Small intestine (tissue), 16 donors: ENCODE measurements at places on chromosomes 3 and 15. TPM values are rescaled to one million over a fixed set of nuclear protein-coding genes. Genes with fewer than 3 reads are reported as not detected.

Gene TRIM42
- not detected for polyA plus RNA-seq

Gene CCDC39
- polyA plus RNA-seq = not detected

Gene PLSCR2
- 0.65 TPM for polyA plus RNA-seq

Gene THRB
- polyA plus RNA-seq = 46.1 TPM

Gene CISH
- 7.8 TPM for polyA plus RNA-seq

Gene GOLGA8T
- polyA plus RNA-seq = not detected

DNA sequence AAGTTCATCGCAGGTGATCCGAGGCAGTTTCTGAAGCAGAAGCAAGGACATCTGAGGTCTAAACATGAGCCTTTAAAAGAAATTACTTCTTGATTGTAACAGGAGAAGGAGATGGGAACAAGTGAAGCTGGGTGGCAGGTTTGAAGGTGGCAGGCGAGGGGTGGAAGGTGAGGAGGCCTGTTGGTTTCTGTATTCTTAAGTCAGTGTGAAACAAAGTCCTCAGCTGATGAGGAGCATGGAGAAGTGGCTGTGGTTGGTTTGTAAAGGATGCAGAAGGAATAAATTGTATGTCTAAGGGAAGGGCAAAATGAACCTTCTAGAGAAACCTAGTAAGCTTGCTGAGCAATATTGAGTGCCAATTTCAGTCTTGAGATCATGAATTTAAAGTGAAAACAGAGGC lies 298.8 kb downstream of the CHST2 start:
- no peak for DNase-seq

- no peak for DNase-seq
Observed at GRCh38 chr3:194282436-194283122, 68.5 kb downstream of the CPN2 start.

DNA sequence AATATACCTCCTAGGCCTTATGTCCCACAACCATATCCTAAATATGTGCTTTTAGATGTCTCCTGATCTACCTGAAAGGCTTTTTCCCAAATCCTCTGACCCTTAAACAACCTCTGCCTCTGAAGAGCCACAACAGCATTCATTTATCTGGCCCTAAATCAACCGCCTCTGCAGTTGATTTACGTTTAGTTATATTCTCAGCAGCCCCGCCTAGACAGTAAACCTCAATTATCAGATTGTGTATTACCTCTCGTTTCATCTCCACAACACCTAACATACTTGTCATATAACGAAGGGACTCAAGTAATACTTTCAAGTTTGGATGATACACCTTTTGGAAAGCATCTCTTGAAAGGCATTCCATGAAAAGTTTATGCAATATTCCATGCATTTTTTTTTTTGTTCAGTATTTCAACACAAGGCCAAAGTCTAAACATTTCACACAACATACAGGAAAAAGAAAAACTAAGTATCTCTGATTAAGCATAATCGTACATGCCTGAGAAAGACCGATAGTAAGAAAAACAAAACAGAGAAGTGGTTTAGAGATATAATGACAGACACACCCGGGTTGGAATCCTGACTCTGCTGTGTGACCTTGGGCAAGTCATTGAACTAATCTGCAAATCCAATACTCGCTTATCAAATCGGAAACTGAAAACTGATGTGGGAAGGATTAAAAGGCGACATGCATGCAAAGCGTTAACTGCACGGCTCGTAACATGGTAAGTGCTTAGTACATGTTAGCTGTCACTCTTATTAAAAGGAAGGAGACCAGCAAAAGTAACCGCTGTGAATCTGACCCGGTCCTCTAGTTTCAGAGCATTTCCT lies 778 bp downstream of the CRBN start:
- peak; percentile 30 for DNase-seq

DNA sequence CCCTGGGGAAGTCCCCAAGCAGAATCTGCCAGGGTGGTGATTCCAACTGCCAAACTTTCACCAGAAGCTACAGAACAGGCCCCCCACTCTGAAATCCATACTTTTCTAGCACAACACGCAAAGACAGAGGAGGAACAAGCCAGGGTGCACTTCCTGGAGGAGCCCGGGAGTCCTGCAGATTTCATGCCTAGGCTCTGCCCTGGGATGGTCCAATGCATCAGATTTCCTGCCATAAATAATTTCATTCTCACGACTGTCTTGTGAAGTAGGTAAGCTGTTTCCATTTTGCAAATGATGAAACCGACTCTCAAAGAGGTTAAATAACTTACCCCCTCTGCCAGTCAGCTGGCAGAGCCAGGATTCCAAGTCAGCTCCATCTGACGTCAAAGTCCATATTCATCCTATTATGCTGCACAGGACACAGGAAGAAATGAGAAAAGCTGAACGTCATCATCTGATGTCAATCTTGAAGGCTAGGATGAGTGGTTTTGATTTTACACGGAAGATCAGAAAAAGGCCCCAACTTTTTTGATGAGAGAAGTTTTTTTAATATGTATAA lies 134.8 kb upstream of the IGF1R start:
- no peak for DNase-seq

- DNase-seq = no peak
Observed at GRCh38 chr3:127222664-127223063, 29.7 kb downstream of the PRR23E start.

DNA sequence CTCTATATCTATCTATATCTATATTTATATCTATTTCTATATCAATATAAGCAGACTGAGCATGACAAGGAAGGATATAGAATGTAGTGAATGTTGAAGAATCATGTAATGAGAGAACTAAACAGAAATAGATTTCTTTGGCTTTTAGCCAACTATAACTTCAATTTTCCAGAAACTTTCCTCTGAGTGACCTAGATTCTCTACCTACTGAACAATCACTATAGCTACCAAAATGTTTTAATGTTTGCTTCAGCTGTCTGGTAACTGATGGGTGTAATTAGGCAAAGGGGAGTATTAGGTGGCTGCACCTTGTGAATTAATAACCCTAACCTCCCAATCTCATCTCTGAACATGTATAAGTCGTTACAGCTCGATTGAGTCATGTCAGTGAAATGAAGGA lies 76.4 kb upstream of the ROBO1 start:
- DNase-seq = no peak

- no peak for DNase-seq
Observed at GRCh38 chr3:123499322-123499721, 50.4 kb upstream of the ADCY5 start.

- no peak for DNase-seq
Observed at GRCh38 chr15:95499397-95499796, 831.1 kb upstream of the NR2F2 start.

- no peak for DNase-seq
Observed at GRCh38 chr3:133459400-133459799, 59.5 kb downstream of the BFSP2 start.

DNA sequence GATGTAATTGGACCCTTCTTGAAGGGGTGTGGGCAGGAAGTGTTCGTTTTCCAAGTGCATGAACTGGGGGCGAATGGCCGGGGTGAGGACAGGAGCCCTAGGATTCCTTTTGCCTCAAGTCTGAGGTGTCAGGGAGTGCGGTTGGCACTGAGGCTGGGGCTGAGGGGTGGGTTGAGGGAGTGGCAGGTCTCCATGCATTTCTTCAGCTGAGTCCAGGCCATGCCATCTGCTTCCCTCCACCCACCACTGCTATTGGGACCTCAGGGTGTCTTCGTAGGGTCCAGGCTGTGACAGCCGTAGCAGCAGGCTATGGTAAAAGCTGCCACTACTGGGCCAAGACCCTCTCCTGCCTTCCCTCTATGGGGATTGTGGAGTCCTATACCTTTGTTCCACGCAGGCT lies 25.6 kb upstream of the TSPAN3 start:
- DNase-seq = no peak

DNA sequence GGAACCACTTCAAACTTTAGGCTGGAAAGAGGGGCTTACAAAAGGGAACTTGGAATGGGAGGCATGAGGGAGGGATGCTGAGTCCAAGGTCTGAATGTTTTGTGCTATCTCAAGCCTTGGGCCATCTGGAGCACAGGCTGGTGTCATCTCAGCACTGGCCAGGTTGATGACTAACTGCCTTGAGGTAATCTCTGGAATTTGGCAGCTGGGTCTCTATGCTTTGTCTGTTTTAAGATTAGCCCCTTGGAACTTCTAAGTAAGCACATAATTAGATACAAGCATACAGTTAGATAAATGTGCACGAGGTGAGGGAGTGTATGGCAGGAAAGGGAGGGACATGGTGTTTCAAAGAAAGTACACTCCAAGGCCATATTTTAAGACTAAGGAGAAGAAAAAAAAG lies 252.4 kb upstream of the CCDC54 start:
- no peak for DNase-seq

DNA sequence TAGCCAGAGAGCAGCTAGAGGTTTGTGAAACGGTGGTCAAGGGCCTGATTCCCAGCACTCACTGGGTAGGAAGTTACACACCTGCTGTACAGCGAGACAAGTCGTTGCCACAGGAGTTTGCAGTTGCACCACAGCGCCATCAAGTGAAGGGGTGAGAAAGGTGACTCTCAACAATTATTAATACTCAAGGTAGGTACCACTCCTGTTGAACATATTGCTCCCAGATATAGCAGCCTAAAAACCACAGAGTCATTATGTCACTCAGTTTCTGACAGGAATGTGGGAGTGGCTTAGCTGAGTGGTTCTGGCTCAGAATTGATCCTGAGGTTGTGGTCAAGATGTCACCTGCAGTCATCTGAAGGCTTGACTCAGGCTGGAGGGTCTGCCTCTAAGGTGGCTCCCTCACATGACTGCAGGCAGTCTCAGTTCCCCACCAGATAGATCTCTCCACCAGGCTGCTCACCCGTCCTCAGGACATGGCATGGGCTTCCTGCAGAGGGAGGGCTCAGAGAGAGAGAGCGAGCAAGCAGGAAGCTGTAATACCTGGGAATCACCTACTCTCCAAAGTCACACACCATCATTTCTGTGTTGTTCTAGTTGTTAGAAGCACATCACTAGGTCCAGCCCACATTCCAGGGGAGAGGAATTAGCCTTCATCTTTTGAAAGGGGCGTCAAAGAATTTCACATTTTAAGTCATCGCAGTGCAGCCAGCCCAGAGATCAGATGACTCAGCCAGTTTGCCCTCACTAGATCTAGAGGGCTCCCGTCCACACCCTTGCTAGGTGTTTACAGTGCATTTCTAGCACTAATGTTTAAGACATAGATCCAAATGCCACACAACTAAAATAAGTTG lies 17.0 kb upstream of the ANO10 start:
- peak; percentile 30 for DNase-seq

DNA sequence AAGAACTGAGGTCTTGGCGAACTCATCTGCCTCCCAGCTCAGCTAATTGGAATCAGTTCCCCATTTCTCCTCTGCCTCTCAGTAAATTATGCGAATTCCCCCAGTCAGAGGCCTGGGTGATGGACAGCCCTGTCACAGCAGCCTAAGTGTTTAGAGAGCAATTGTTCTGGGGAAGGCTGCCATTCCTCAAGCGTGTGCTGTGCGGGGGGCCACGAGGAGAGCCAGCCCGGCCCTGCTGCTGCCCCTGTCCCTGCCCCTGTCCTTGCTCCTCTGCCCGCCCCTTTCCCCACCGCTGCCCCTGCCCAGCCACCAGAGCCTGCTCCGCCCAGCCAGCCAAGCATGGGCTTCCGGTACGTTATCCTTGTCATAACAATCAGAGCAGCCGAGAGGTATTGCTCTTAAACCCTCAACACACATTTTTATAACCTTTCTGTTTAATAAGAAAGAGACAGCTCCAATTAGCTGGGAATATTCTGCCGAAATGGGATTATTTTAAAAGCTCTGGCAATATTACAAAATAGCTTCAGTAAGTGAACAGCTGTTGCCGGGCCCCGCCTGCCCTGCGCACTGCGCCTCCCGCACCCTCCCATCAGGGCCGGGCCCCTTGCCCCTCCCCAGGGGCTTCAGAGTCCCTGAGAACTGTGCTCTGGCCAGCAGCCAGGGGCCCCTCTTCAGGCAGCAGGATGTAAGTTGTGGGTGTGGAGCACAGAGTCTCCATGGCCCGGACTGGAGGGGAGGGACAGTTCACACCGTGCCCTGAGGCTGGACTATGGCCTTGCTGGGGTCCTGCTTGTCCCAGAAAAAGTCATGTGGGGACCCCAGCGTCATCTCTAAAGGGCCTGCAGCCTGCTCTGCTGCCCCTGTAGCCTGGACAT lies 12.4 kb upstream of the CACNA2D2 start:
- DNase-seq = no peak

- no peak for DNase-seq
Observed at GRCh38 chr3:159166899-159167586, 365.2 kb downstream of the MFSD1 start.

GRCh38 chr15:48946074-48946839 lies 17.5 kb downstream of the SHC4 start:
- DNase-seq = no peak

DNA sequence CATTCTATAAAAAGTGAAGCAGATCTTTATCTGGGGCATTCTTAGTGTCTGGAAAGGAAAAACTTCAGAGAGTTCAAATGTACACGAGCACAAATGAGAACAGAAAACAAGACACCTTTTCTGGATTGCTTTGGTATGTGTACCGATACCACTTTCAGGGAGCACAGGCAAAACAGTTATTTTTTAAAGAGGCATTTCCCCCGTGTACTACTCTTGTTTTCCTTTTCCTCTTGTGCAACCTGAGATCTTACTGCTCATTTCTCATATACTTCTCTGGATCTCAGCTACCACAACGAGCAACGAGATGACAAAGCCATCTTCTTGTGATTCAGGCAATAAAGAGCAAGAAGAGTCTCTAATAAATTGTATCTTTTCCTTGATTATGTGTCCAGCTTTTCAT lies 463.6 kb downstream of the SHQ1 start:
- DNase-seq = no peak

GRCh38 chr3:116135457-116136085 lies 309.7 kb downstream of the LSAMP start:
- peak; percentile 15 for DNase-seq

DNA sequence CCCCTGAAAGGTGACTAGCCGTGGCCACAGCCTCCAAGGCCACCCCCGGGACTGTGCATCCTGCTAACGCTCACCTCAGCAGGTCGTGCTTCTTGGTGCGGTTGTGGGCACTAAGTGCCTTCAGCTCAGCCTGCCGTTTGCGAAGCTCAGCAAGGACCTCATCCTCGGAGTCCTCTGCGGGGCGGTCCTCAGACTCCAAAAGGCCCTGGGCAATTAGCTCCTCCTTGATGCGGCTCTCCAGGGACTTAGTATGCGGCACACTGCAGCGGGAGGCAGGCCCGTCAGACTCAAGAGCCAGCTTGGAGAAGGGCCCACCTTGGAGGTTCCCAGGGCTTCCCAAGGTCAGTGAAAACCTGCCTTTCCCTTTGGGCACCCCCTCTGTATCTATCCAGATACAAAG lies 8.3 kb downstream of the TADA3 start:
- no peak for DNase-seq

DNA sequence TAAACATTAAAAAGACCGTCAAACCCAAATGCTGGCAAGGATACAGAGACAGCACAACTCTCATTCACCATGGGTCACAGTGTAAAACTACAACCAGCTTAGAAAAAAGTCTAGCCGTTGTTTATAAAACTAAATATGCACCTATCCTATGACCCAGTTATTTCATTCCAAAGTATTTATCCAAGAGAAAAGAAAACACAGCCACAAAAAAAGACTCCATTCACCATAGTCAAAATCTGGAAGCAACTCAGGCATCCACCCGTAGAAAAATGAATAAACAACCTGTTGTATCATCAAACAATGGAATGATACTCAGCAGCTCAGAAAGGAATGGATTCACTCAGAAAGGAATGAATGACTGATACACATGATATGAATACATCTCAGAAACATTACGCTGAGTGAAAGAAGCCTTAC lies 28.6 kb downstream of the PLD1 start:
- no peak for DNase-seq
